Heart right ventricle (tissue), 16 donors: ENCODE measurements at places on chromosomes 4 and X.
A peak's percentile ranks its signal among the peaks of the same experiment; 100 is the strongest.

DNA sequence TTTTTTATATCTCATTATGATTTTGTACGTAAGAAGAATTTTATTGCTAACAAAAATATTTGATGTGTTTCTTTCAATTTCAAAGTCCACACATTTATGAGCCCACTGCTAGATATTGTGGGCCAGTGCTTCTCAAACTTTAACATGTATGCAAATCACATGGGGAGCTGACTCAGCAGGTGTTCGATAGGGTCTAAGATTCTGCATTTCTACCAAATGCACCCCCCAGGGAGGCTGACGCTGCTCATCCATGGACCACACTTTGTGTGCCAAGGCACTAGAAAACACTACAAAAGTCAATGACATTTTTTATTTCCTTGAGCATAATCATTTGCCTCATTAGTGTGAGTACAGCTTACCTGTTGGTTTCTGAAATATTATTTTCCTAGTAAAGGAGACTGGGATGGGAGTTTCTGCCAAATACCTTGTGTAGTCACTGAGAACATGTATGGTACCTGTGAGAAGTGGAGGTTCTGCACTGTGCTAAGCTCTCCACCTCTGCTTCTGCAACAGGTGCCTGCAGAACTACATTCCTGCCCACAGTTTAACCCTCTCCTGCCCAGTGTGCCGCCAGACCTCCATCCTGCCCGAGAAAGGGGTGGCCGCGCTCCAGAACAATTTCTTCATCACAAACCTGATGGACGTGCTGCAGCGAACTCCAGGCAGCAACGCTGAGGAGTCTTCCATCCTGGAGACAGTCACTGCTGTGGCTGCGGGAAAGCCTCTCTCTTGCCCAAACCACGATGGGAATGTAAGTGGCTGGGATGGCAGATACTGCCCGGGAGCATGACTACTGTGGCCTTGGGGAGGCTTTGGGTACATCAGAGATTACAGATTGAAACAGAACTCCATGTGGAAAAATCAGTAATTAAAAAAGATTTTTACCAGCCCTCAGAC lies 68.9 kb upstream of the MND1 start:
- DNase-seq: no peak

GRCh38 chrX:38804682-38805431 lies 3.6 kb downstream of the MID1IP1 start:
- peak; percentile 20 for DNase-seq

GRCh38 chr4:101678180-101678579 lies 112.3 kb upstream of the BANK1 start:
- DNase-seq: no peak

DNA sequence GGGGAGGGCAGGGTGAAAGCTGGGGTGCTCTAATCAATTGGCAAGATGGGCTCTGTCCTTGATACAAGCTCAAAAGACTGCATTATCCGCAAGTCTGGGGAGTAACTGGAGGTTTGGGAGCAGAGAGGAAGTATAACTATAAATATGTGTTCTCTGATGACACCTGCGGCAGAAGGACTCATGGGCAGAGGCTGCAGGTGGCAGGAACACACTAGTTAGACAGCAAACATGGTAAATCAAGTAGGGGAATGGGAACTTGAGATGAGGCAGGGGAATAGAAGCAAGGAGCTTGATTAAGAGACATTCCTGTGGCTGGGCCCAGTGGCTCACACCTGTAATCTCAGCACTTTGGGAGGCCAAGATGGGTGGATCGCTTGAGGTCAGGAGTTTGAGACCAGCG lies 30.3 kb downstream of the SH3KBP1 start:
- no peak for DNase-seq

- DNase-seq: no peak
Measured at GRCh38 chr4:41189666-41190065, 24.7 kb downstream of the APBB2 start.

DNA sequence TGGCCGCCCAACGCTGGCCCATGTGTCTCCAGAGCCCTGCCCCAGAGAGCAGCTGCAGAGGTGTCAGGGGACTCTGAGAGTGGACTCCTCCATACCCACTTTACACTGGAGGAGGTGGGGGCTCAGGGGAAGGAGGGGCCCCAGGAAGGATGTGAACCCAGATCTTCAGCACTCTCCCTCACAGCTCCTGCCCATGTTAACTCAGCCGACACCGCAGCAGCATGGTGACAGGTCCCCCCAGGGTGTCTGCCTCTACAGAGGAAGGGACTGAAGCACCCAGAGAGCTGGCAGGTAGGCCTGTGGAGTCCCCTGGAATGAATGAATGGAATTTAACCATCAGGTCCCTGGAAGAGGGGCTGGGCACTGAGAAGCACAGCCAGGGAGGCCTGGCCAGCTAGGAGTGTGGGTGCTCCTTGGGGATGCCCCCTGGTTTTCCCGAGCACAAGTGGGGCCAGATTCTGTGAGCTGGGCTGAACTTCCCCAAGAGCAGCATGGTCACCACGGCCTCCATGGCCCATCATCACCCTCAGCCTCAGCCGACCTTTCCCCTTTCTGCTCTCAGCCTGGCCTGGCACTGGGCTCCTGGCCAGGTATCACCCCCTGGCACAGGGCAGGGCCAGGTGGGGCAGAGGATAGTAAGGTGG lies 21.9 kb downstream of the SH3BP2 start:
- DNase-seq: no peak

DNA sequence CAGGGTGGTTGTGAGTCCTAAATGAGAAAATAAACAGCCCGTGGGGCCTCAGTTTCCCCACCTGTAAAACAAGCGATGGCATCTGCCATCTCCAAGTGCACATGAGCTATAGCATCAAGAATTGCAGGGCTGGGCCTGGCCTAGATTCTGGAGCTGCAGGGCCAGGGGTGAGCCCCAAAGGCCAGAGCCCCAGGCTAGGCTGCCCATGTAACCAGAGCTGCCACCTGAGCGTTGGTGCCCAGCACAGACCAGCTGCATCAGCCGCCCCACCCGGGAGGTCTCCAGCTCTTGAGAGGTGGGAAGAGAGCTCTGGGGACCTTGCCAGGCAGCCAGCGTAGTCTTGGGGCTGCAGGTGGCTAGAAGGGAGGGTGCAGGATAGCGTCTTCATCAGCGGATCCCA lies 27.0 kb upstream of the GPR78 start:
- DNase-seq: no peak

GRCh38 chr4:137361756-137362470 lies 170.4 kb downstream of the PCDH18 start:
- DNase-seq: no peak

- no peak for DNase-seq
Measured at GRCh38 chr4:121827853-121828252, 4.2 kb upstream of the CCNA2 start.

DNA sequence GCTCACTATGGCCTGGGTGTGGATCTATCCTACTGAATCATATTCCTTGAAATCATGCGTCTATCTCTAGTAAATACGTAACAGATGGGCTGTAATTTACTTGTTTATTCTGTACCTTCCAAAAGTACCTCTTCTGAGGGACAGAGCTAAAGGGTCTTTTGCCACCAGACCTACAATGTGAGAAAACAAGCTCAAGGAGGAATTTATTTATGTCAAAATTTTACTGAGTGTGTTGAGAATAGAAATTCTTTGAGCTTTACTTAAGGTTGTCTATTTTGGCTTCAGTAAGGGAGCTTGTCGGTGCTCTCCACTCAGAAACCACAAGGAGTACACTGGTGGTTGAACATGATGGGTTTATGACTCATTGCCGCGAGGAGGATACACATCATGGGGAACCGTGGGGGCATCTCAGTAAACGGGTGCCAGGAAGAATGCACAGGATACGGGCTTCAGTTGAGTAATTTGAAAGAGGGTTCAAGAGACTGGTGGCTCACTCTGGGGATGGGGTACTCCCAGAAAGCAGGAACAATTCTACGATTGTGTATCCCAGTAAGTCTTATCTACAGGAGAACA lies 3.0 kb downstream of the ANK2 start:
- DNase-seq: no peak

GRCh38 chrX:15785176-15785750 lies 5.0 kb upstream of the ZRSR2 start:
- no peak for DNase-seq

- DNase-seq: no peak
Measured at GRCh38 chr4:58776627-58777026, 1666.4 kb upstream of the IGFBP7 start.

- no peak for DNase-seq
Measured at GRCh38 chrX:68978655-68979054, 149.8 kb downstream of the EFNB1 start.

GRCh38 chrX:20653070-20653469 lies 386.4 kb upstream of the RPS6KA3 start:
- no peak for DNase-seq

- no peak for DNase-seq
Measured at GRCh38 chr4:86531440-86531839, 62.7 kb upstream of the PTPN13 start.

DNA sequence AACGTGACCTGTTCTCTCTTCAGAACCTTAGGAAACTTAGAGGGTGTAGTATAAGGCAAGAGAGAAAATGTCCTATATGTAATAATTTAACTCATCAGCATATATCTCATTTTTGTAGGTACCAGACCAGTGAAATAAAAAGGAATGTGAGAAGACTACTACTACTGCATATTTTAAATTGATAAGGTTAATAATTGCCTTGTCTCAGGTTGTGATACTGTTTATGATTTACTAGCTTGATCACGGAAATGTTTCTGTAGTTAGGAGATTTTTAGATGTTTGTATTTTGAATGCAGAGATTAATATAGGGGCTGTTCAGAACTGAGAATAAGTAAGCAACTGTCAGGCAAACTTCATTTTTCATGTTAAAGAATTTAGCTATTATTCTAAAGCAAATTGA lies 1563.4 kb downstream of the C4orf33 start:
- no peak for DNase-seq

- DNase-seq: no peak
Measured at GRCh38 chr4:108466936-108467902, 153.2 kb upstream of the RPL34 start.

GRCh38 chr4:123283371-123283895 lies 113.2 kb upstream of the SPRY1 start:
- no peak for DNase-seq

- DNase-seq: no peak
Measured at GRCh38 chr4:103305355-103305754, 107.2 kb upstream of the CENPE start.
